Thoracic aorta (tissue), 2 donors: ENCODE measurements at places on chromosomes 5 and 9. TPM values are rescaled to one million over a fixed set of nuclear protein-coding genes. Genes with fewer than 3 reads are reported as not detected.

The PPP2R2B gene
- 29.8 TPM for total RNA-seq

The SLC23A1 gene
- total RNA-seq = not detected

The SLC36A3 gene
- total RNA-seq = not detected

The THBS4 gene
- total RNA-seq = 13.5 TPM

The CKMT2 gene
- 16.8 TPM for total RNA-seq

The MYMK gene
- total RNA-seq = not detected

The ADAMTS16 gene
- not detected for total RNA-seq

The GHR gene
- 12.8 TPM for total RNA-seq
